ENCODE measurements at places on chromosomes 11 and 22. TPM values are rescaled to one million over a fixed set of nuclear protein-coding genes. Genes with fewer than 3 reads are reported as not detected.

DNA sequence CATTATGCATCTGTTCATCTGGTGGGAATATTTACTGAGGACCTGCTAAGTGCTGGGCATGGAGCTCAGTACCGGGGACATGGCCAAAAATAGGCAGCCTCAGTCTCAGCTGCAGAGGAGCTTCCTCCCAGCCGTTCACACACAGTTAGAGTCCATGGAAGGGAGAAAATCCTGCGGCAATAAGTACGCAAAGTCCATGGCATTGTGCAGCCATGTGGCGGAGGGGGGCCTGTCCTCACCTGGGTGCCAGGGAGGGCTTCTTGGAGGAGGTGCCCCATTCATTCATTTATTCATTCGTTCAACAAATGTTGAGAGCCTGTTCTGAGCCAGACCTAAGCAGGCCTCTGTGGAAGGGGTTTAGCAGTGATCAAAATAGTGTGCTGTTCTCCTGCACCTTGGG lies 59.3 kb upstream of the ANO1 start:
- DNase-seq = no peak

DNA sequence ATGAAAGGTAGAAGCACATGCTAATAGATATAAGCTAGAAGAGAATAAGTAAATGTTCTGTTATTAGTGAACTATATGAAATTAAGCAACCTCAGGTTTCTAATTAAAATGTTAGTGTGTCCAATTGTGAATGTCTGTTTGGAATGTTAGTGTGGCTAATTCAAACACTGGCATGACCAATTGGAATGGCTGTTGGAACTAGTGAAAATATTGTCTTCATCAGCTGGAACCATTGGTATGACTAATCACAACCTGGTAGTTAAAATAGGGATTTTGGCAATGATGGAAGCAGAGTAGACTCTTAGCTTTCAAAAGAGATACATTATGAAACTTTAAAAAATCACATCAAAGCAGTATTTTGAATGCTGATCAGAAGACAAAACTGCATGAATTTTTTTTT lies 66.8 kb downstream of the CYB5R2 start:
- DNase-seq = no peak

- DNase-seq = no peak
These were observed 95.9 kb upstream of the DDI1 start for GRCh38 chr11:103940551-103940950.

The SOX10 gene
- 2.7 TPM for total RNA-seq

- no peak for DNase-seq
These were observed 4.5 kb downstream of the ARVCF start for GRCh38 chr22:20011993-20012740.

DNA sequence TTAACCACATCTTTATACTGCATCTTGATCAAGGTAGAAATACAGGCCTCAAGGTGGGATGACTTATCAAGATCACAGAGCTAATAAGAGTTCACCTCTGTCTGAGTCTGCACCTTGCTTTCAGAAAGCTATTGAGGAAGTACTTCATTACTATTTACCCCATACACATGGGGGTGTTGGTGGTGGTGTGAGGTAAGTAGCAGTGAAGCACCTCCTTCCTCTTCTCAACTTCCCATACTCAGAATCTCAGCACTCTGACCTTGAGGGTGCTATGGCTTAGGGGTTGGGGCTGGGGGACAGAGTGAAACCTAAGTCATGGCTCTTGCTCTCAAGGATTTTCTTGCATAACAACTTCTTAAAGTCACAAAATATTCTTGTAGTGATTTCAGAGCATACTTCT lies 56.9 kb downstream of the ME3 start:
- DNase-seq = no peak

GRCh38 chr11:127619946-127620345 lies 619.4 kb upstream of the KIRREL3 start:
- no peak for DNase-seq

The MUC15 gene
- not detected for total RNA-seq

DNA sequence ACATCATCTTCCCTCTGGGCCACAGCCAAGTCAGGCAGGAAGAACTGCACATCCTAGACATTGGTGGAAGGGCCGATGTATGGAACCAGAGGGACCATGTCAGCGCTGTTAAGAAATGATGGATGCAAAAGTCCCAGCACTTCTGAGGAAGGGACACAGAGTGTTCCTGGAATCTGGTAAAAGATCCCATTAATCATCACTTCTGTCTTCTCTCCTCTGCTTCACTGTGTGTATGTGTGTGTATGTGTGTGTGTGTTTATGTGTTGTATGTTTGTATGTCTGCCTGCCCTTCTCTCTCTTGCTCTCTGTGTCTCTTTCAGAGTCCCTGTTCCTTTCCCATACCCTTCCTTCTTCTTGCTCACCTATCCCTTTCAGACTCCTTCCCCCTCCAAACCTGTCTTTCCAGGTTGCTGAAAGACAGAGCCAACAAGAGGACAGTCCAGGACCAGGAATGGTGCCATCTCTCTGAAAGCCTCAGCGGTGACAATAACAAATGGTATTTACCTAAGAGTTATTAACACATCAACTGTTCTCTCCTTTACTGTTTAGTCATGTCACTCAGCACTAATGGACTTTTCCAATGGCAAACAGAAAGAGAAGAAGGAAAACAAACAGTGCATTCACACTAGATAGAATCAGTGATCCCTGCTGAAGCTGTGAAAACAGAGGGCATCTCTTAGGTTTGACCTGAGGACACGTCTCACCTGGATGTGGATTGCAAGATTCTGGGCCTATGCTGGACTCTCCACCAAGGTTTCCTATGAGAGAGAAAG lies 47.1 kb downstream of the EHF start:
- no peak for DNase-seq

GRCh38 chr22:42842658-42843370 lies 14.3 kb downstream of the ARFGAP3 start:
- DNase-seq = no peak

DNA sequence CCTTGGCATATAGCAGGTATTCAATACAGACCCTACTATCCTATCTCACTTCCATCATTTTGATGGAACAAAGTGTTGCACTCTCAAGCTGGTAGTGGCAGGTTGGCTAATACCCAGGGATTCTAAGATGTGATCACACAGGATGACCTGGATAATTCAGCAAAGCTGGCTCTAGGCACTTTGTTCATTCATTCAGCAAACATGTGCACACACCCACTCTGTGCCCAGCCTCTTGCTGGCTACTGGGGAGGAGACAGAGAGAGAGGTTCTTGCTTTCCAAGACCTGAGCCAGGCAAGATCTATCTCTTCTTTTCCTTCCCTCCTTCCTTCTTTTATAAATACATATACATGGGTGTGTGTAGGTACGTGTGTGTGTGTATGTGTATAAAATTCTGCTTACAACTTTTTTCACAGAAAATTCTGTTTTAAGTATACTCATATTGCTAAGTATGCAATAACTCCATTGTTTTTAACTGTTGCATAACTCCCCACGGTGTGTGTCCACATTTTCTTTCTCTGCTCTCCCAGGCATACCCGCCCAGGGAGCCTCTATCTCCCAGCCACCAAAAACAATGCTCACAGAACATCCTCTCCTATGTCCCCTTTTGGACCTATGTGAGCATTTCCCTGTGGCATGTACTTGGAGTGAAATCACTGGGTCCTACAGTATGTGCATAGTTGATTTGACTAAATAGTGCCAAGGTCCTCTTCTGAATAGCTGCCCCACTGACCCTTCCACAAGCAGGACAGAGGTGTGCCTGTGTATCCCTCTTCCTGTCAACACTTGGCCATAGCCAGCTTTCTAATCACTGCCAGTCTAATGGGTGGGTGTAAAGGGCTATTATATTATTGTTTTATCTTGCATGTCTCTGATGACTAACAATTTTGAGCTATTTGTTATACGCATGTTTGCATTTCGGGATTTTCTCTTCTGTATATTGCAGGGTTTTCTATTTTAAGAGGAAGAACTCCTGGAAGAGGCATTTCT lies 27.5 kb downstream of the CLPB start:
- no peak for DNase-seq

DNA sequence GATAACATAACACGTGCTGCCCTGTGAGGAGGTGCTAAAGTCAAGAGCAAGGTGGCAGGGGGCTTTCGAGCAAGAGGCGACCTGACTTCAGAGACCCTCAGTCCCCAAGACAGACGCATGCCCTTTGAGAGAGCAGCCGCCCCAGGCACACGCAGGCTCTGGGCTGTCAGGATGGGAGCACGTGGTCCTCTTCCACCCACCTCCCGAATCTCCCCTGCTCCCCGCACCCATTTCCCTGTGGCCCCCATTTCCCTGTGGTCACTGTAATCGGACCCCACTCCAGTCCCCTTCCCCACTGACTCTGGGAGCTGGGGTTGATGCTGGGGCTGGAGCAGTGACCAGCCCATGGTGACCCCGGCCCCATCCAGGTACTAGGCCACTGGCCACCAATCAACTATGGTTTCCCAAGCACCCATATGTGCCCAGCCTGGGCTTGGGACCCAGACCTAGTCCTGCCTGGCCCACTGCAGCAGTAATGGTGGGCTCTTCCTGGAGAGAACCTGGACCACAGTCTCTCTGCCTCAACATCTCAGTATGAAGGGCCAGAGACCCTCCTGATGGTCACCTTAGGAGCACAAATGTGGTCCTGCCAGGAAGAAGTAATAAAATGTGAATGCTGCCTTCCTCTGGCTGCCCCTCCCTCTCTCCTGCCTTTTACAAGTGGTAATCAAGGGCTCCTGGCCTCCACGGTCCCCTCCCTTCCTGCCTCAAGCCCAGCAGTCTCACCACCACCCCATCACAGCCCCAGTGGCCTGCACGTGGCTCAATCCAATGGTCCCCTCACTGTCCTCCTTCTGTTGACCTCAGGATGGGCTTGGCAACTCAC lies 39.0 kb downstream of the IGLL5 start:
- DNase-seq = no peak

DNA sequence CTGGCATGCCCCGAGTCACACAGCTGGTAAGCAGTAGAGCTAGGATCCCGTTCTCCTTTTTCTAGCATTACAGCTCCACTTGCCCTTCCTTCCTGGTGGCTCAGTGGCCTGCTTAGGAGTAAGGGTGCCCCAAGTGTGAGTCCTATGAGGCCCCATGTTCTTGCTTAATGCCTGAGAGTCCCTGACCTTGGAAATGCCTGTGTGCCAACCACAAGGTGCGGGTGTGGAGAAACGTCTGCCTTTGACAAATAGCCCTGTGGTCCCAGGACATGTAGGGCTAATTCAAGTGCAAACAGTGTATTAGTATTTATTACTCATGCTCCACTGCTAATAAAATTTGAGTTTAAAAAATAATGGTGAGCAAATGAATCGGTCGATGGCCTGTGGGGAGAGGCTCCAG lies 18.4 kb downstream of the GRIK4 start:
- DNase-seq = no peak

DNA sequence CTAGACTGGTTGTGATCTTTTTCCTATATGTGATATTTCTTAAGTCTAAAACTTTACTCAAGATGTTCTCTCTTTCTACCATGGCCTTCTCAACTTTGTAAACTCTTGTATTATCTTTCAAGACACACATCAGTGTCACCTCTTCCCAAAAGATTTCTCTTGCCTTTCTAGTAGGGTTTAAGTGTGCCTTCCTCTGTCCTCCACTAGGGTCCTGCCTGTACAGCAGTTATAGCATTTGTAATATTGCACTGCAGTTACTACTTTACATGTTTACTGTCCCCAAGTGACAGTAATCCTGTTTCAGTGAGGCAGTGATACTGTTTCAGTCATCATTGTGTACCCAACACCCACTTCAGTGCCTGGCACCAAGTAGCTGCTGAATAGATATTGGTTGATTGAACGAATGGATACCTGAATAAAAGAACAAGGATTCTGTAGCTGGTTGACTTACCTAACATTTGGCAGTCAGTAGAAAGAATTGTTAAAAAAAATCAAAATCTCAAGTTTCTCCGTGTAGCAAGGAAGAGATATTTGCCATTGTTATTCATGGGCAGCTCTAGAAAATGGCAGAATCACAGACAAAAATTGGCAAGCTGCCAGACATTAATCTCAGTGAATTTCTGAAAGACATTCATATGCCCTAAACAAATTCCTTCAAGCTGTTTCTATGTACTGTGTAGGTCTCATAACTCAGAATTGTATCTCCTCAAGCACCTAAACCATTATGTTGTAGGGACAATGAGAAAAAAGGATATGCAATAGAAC lies 79.4 kb downstream of the RBMXL2 start:
- no peak for DNase-seq

DNA sequence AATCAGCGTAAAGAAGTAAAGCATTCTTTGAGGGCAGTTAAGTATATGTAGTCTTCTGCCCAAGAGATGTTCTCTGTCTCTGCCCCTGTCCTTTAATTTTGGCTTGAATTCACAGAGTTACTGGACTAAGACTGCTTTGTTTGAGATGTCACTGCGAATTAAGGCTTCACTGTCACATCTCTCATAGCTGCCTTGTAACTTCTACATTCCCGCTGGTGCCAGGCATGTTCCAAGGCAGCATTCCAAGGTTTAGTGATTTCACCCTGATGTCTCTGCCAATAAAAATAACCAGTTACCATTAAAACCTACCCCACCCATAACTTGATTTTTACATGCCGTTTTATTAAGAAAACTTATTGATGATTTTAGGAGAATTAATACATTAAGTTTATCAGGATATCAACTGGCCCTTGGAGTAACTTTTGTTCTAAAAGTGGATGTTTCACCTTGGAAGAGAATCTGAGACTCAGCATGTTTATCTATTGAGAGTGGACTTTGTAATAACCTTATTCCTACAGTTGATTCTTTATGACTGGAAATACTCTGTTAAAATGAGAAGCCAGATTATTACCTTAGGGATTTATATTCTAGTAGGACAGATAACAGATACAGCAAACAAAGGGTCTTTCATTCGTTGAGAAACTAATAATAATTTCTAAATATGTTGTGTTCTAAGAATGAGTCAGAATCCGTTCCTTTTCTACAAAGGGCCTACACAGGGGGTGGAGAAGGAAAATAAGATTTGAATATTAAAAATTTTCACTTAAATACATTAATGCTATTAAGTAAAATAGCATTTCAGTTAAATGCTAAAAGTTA lies 110.2 kb downstream of the UVRAG start:
- no peak for DNase-seq

DNA sequence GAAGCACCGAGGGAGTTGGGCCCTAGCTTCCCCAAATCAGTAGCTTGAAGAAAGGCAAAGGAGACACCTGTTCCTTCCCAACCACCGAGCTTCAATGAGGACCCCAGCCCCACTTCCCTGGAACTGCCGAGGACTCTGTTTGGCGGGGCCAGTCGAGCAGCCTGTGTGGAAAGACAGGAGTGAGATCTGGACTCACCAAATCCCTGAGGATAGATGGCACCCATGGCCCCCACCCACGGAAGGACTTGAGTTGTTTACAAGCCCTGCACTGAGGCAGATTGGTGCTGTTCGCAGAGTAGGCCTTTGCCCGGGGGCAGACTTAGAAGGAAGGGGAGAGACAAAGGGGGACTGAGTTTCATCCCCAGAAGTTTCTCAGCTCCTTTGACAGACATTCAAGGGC lies 64.6 kb downstream of the FEZ1 start:
- DNase-seq = no peak

DNA sequence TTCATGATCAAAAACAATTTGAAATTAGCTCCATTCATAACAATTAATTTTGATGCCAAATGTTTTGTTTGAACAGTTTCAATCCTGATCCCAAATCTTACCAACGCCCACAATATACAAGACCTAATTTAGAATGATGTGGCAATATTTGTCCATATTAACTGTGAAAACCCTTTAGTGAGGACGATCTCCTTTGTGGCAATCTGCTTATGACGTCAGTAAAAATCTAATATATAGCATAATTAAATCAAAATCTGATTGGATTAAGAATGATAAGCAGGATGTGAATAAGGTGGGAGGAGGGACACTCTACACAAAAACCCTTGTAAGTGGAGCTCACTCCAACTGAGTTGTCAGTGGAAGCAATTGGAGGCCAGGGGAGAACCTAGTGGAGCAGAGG lies 11.9 kb upstream of the SLC5A4 start:
- no peak for DNase-seq

- DNase-seq = no peak
These were observed 139.8 kb downstream of the CCDC81 start for GRCh38 chr11:86514453-86514852.

The TIMM8B gene
- total RNA-seq = 88.2 TPM

Data from WTC11 (cell line).